ENCODE measurements at places on chromosomes 6 and 20. TPM values are rescaled to one million over a fixed set of nuclear protein-coding genes. Genes with fewer than 3 reads are reported as not detected.

Gene RBM12
- total RNA-seq, result 39.2 TPM

Gene CFAP206
- 0.49 TPM for total RNA-seq

Gene HRH3
- 0.10 TPM for total RNA-seq

Gene DNAAF9
- 14.7 TPM for total RNA-seq

Gene ALDH5A1
- 7.7 TPM for total RNA-seq

Gene ZNF337
- total RNA-seq, result 16.9 TPM

Gene SERPINB1
- total RNA-seq, result 17.9 TPM

Gene STXBP5
- 20.6 TPM for total RNA-seq

Gene RNF144B
- 24.4 TPM for total RNA-seq

DNA sequence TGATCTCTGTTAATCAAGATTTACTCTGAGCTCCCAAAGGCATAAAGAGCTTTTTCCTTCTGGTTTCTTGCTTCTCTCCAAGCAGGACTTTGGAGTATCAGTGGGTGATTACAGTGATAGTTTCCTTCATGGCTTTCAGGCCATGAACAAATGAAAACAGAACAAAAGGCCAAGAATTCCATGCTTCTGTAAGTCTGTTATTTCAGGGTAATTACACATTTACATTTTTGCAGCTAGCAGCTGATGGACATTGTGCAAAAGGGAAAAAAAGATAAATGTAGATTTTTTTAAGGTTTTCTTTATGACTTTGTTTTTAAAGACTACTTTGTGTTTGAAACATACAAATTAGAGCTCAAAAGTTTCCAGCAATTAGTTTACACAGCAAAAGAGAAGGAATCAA is 441.6 kb downstream of the PLCB1 start:
- no peak for DNase-seq

DNA sequence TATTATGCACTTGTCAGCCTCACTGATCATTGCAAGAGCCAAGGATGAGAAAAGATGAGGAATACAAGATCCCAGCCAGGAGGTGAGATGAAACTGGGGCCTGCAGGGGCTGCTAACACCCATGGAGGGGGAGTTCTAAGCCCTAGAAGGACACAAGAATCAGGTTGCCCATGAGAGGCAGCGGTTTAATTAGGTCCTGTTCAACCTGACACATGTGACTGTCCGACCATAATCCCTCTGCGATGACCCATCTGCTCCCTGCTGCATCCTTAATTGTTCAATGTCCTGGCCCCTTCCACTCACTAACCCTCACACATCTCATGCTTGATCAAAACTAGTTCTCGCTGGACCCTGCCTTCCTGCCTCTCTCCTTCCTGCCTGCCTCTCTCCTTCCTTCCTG is 52.2 kb upstream of the NNAT start:
- no peak for DNase-seq

- DNase-seq, result no peak
Measured at GRCh38 chr6:74222768-74223333, 526.8 kb downstream of the CD109 start.

DNA sequence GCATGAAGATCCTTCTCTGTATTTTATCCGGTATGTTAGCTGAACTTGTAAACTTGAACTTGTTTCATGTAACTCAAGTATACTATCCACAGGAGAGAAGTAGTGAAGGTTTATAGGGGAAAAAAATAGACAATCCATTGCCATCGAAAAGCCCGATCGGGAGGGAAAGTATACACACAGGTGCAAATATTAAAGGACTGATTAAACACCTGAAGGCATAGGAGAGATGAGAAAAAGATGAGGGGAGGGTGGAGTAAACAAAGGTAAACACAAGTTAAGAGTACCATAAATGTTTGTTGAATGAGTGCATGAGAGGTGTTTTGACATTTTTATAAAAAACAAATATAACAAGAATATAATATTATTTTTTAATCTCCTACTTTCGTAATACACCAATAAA is 64.3 kb upstream of the CITED2 start:
- DNase-seq, result no peak

DNA sequence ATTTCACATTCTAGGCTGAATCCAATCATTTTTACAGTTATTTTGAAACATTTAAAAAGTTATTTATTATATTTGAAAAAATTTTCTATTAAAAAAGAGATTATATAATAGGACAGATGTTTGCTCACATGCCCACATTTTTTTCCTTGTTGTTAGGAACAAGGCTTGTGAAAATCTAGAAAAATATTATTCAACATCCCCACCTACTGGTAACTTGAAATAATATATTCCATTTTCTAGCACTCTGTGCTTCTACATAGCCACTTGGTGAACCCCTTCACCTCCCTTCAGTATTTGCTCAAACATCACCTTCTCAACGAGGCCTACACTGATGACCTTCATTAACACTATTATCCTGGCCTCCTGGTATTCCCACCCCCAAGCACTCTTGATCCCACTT is 18.3 kb upstream of the GPRC6A start:
- DNase-seq, result no peak

DNA sequence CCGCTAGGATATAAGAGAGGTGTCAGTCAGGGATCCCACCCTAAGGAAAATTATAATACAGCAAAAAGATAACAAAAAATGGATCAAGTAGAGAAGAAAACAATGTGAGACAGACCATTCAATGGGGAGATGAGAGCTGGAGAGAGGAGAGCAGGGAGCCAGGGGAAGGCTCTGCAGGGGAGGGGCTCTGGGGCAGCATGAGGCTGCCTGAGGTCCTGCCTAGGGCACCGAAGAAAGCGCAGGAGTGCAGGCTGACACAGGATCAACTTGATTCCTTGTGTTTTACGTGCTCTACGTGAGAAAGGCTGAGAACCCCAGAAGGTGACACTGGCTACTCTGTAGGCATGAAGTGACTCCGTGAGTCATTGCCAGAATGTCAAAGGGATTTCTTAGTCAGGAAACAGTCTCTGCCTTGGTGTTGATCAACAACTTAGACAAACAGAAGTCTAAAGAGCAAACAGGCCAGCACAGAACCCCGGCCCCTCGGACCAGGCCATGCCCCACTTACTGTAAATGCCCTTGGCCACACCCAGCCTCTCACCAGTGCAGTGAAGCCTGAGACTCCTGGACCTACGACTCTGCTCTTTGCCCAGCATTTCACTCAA is 290.1 kb upstream of the PRDM1 start:
- DNase-seq, result no peak

GRCh38 chr6:136274062-136274461 is 15.6 kb downstream of the BCLAF1 start:
- DNase-seq, result no peak

DNA sequence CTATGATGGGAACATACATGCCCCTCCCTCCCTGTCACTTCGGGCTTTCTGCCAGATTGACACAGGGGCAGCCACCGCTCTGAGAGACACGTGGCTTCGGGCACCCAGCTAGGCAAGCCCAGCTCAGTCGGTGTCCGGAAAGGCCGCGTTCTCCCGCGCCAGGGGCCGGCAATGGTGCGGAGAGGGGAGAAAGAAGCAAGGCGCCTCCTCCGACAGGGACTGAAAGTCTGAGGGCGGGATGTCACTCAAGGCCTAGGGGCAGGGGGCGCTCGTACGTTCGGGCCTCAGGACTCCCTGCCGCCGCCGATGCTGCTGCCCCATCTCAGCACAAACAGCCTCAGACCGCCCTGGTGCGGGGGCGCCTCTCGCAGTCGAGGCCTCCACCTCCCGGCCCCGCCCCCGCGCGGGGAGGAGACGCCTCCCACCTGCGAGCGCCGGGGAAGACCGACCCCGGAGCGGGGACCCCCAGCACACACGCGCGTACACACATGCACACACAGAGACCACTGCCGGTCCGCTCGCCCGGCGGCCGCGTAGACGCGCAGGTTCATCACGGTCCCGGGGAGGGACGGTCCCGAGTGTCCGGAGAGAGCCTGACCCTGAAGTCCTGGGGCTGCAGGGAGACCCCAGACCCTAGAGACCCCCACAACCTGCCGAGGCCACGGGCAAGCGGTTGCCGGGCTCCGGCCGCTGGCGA is 1.9 kb downstream of the GRM4 start:
- no peak for DNase-seq

GRCh38 chr6:35185302-35185681 is 28.5 kb upstream of the SCUBE3 start:
- DNase-seq, result no peak

Measured in skin of body (tissue), 3 donors.